ENCODE measurements at places on chromosomes 4 and X. TPM values are rescaled to one million over a fixed set of nuclear protein-coding genes. Genes with fewer than 3 reads are reported as not detected.

The SCRG1 gene
- 1.3 TPM for total RNA-seq

The PPAT gene
- total RNA-seq = 3.8 TPM

The CLNK gene
- total RNA-seq = not detected

The GABRE gene
- total RNA-seq = 27.0 TPM

The IQSEC2 gene
- 10.6 TPM for total RNA-seq

The RRH gene
- 1.5 TPM for total RNA-seq

The TMEM271 gene
- not detected for total RNA-seq

DNA sequence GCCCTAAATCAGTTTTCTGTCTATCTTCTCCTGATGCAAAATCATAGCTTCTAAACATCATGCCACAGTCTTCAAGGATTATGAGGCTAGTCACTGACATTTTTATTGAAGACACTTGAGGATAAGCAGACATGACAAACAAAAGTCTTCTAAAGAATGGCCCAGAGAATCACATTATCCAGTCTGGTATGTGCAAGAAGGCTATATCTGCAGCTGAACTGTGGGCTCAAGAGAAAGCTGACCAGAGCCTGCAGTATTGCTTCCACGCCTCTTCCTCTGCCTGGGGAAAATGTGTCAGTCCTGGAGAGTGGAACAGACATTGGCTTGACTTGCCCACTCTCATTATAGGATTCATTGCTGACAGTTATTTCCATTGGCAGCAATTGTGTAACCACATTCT is 553.5 kb downstream of the SPOCK3 start:
- no peak for DNase-seq

DNA sequence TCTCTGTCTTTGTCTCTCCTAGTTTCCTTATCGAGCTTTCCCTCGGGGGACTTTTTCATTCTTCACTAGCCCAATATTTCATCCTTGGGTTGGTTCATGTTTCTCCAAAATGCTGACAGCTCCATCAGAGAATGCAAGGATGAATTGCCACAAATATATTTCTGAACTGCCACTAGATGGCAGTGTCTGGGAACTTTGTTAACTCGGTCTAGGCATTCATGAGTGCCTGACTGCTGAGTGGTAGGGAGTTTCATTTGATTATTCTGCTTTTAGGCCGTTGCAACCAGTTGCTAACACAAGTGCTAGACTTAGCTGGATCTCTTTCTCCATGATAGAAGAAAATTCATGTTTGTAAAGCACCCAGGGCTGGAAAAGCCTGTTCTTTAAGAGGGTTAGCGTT is 73.5 kb upstream of the RAP2C start:
- peak; percentile 29 for DNase-seq

DNA sequence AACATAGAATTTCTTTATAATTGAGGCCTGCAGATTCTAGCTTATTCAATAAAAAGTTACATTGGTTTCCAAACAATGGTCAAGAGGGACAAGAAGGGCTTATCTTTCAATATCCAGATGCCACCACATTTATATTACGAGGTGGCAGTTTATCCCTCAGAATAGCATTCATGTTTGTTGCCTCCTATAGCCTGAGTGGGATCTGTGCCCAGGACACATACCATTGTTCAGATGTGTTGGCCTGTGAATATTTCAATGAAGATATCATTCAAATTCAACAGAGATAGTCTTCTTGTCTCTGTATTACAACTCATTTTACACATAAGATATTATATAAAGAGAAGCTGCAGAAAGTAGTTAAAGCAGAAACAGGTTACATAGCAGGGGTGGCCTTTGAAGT is 20.5 kb downstream of the GLRB start:
- no peak for DNase-seq

- no peak for DNase-seq
Measured at GRCh38 chrX:48532161-48532560, 7.4 kb upstream of the TBC1D25 start.

DNA sequence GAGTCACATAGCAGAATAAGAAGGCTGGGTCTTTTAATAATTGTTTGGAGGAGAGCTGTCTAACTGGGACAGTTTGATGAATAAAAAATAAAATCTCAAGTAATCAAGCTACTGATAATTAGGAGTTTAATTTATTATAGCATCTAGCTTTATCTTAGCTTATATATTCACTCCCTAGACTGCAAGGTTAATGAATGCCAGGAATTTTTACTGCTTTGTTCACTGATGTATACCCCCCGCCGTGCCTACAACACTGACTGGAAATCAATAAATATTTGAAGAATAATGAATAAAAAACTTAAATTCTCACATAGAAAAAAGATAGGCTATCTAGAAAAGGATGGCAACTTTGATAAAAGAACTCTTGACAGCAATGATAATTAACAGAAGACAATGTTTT is 59.7 kb downstream of the IQCM start:
- no peak for DNase-seq

- no peak for DNase-seq
Measured at GRCh38 chrX:30156880-30157560, 58.3 kb upstream of the MAGEB2 start.

- DNase-seq = no peak
Measured at GRCh38 chr4:13093170-13093569, 391.0 kb downstream of the RAB28 start.

- DNase-seq = no peak
Measured at GRCh38 chrX:11336201-11336600, 43.0 kb downstream of the AMELX start.

DNA sequence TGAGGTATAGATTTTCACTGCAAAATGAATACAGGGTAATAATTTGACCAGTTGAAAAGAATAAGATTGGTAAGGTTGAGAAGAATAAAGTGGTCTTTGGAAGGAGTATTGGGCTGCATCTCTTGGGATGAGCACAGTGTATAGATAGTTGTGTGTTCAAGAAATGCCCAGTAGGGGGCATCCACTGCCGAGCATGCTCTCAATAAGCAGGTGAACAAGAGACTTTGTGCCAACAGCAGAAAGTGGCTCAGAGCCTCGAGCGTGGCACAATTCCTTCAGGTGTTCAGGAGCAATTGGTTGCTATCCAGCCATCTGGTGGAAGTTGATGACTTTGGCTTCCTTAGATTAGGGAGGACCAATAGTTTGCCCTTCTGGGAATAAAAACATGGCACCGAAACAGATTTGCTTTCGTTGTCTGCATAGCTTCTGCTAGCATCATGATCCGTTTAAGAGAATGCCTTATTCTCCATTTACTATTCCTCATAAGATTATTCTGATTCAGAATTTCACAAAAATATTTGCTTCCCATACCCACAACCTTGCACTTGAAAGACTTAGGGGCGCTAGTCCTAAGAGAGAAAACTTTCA is 258.1 kb upstream of the NEIL3 start:
- DNase-seq = no peak

DNA sequence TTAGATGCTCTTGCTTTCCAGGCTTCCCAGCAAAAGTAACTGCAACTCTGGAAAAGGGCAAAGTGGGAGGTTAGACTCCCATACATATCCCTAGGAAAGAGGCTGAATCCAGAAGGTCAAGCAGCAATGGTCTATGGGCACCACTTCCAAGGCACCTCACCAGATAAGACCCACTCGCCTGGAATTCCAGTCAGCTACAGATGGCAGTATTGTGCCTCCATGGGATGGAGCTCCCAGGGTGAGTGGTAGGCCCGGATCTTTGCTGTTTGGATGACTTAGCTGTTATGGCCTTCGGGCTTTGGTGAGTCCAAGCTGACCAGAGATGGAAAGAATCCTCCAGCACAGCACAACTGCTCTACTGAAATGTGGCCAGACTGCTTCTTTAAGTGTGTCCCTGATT is 688.0 kb downstream of the PCDH19 start:
- DNase-seq = no peak

DNA sequence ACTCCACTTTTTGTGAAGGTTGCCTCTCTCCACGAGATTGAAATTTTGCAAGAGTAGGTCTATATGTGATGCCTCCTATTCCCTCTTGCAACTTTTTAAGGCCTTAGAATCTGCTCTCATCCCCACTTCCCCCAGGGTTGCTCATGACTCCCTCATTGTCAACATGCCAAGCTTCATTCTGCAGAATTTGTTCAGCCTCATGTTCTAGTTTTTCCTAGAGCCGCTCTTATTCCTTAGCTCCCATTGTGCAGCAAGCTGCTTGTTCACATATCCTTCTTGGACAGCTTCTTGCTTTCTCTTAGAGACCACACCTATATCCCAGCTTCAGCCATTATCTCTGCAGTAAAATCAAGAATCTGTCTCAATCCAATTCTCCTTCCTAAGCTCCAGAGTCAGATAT is 82.4 kb downstream of the CNGA2 start:
- no peak for DNase-seq

- DNase-seq = no peak
Measured at GRCh38 chr4:78806943-78807460, 30.9 kb downstream of the BMP2K start.

GRCh38 chr4:15990570-15991285 is 27.8 kb upstream of the FGFBP2 start:
- no peak for DNase-seq

DNA sequence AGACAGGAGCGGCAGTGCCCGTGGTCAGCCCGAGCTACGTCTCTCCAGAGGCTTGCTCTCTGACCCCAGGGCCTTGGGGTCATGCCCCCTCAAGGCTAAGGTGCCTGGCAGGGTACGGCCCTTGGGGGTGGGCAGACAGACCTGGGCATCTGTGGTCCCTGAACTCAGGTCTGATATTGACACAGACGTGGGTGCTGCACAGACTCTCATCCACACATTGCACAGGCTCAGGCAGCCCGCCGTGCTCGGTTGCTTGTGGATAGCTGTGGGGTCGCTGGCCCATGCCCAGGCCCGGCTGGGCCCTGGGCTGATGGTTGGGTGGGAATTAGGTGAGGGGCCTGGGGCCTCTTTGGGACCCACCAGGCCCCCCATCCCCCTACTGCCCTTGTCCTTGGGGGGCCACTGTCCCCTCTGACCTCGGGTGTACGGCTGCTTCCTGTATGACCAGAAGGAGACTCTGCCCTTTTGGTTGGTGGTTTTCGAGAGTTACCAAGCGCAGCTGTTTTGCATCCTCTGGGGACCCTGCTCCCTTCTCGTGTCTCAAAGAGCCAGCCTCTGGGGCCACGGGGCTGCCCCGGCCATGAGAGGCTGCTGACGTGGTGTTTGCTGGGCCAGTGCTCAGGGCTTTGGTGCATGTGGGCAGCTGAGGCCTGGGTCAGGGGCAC is 10.1 kb downstream of the FGFRL1 start:
- no peak for DNase-seq

DNA sequence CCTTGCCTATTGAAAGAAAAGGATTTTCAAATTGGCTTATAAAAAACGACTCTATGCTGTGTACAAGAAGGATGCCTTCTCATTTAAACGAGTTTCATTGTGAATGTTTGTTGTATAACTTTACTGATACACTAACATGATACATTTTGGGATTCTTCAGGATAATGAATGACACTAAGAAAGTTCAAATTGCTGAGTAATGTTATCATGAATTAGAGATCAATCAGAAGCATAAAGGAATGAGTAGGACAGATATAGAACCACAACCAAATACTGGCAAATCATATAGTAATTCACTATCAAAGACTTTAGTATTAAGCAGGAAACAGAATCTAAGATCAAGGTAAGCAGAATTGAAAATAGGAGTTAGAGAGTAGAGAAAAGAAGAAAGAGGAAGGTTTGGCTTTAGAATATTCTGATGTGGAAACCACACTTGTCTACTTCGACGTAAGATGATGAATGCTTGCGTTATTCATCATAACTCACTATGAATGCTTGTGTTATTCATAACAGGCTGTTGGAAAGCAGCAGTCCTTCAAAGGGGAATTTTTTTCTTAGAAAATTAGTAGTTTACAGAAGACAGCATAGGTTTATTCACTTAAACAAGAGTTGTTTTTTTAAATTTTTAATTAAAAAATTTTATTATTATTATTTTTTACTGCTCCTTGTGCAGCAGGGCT is 13.4 kb downstream of the CCDC158 start:
- no peak for DNase-seq

DNA sequence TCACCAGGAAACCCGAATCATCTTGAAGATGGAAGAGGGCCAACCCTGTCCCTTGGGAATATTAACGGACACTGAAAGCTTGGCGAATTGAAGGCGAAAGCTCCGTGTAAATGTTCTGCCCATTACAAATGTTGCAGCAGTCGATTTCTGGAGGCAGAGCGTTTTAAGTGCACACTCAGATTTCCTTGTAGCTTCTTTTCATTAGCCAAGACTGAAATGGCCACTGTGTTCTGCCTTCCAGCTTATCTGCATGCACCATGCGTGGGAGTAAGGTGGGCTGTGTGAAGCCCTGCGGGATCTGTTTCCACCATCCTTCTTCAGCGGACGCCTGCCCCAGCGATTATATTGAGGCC is 1.3 kb downstream of the SMIM20 start:
- DNase-seq = peak; percentile 17

- peak; percentile 29 for DNase-seq
Measured at GRCh38 chr4:70722199-70722791, 531 bp downstream of the RUFY3 start.

- DNase-seq = no peak
Measured at GRCh38 chrX:666762-667720, 36.5 kb downstream of the SHOX start.

GRCh38 chr4:78551420-78552351 is at the start of gene ANXA3:
ANXA3 (plus strand) TSS chr4:78551770; CDS start chr4:78554474, 2,704 bp downstream.
- DNase-seq = no peak

Data from uterus (tissue), 4 donors.